ENCODE measurements at places on chromosomes 4 and X.

GRCh38 chr4:114417214-114417613, 181.4 kb upstream of the UGT8 start:
- DNase-seq, result no peak

DNA sequence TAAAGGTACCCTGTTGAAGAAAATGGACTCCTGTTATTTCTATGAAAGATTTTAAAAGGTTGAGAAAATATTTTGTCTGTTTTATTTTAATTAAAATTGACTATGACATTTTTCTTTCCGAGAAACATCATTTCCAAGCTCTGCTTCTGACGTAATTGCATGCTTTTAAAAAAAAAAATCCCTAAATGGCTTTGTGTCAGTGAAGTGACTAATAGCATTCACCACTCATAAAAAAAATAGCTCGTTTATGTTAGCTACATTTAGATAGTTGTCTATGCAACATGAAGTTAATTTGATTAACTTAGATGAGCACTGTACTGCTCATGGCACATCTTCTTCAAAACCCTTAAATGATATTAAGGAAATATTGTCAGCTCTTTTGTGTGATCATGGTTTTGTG, 105.1 kb upstream of the KLHL13 start:
- no peak for DNase-seq

DNA sequence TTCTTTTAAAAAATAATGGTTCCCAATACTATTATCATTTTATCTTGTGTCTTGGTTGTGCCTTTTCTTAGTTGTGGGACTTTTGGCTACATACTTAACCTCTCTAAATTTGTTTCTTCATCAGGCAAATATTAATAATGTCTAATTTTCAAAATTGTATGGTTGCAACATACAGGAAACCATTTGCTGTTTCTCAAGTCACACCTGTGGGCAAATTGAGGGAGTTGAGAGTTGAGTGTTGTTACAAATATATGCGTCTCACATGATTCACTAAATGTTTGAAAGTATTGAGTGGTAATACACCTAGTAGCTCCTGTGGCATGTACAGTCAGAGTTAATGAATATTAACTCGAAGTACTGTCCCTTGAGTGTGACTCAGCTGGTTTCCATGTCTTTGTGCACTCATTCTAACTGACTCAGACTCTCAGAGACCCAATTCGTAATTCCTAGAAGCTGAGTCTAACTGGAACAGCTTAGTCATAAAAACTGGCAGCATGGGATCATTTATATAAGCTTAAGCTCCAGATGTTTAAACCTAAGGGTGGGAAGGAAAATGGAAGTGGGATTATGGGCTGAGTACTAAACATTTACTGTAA, 802.4 kb downstream of the TRIML1 start:
- DNase-seq, result no peak

GRCh38 chr4:57077550-57078343, 32.4 kb downstream of the IGFBP7 start:
- DNase-seq, result no peak

DNA sequence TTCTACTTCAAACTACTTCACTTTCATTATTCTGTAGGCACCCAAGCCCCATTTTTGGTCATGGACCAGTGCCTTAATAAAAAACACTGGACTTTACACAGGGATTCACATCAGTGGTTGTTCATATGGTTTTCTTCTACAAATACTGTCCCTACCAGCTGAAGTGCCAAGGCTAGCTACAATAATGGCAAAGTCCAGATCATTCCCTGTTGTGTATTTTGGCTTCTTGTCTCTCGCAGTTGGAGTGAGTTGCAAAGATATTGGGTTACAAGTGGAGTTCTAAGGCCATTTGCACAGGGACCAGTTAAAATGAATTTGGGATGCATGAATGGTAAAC, 16.7 kb upstream of the ANKRD17 start:
- DNase-seq, result no peak

DNA sequence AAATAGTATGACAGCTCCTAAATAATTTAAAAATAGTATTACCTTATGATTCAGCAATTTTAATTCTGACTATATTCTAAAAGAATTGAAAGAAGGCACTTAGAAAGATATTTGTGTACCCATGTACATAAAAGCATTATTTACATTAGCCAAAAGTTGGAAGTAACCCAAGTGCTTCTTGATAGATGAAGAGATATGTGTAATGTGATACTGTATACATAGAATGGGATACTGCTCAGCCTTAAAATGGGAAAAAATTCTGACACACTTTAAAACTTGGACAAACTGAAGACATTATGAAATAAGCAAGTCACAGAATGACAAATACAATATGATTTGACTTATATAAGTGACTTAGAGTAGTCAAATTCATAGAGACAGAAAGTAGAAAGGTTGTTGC, 112.2 kb downstream of the IDS start:
- DNase-seq, result no peak

DNA sequence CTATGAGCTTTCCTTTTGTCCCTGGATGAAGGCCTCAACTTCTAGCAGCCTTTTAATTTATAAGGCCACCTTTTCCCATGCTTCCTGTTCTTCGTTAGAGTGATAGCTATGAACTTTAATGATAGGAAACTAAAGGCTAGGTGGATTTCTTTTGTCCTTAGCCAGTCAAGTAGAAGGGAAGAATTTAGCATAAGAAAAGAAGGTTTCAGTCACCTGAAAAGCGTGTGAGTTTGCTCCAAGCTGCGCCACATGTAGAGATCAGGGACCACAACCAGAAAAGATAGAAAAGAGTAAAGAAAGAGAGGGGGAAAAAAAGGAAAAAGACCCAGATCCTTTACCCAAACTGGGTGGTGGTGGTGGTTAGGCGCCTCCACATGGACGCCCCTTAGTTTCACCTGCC, 28.6 kb downstream of the LUZP4 start:
- DNase-seq, result no peak

- no peak for DNase-seq
Measured at GRCh38 chr4:40586034-40586433, 43.6 kb downstream of the RBM47 start.

DNA sequence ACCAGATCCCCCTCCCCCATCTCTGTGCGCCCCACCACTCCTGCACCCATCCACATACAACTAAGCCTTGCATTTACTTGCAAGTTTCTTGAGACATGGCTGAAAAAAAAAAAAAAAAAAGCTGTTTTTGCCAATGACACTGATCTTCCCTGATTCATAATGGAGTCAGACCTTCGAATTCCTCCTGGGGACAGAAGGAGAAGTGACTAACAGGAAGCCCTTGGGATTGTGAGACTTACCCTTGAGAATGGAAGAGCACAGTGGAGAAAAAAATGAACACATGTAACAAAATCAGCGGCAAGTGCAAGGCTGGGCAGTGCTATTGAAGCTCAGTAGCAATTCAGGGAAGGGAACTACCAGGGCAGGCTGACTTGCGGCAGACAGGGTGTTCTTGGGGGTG, 288.4 kb downstream of the BCOR start:
- no peak for DNase-seq

DNA sequence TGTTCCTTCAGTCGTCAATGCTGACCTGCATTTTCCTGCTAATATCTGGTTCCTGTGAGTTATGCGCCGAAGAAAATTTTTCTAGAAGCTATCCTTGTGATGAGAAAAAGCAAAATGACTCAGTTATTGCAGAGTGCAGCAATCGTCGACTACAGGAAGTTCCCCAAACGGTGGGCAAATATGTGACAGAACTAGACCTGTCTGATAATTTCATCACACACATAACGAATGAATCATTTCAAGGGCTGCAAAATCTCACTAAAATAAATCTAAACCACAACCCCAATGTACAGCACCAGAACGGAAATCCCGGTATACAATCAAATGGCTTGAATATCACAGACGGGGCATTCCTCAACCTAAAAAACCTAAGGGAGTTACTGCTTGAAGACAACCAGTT, 12.6 kb downstream of the TLR8 start:
- no peak for DNase-seq

- DNase-seq, result no peak
Measured at GRCh38 chr4:4460759-4461158, 73.9 kb downstream of the NSG1 start.

DNA sequence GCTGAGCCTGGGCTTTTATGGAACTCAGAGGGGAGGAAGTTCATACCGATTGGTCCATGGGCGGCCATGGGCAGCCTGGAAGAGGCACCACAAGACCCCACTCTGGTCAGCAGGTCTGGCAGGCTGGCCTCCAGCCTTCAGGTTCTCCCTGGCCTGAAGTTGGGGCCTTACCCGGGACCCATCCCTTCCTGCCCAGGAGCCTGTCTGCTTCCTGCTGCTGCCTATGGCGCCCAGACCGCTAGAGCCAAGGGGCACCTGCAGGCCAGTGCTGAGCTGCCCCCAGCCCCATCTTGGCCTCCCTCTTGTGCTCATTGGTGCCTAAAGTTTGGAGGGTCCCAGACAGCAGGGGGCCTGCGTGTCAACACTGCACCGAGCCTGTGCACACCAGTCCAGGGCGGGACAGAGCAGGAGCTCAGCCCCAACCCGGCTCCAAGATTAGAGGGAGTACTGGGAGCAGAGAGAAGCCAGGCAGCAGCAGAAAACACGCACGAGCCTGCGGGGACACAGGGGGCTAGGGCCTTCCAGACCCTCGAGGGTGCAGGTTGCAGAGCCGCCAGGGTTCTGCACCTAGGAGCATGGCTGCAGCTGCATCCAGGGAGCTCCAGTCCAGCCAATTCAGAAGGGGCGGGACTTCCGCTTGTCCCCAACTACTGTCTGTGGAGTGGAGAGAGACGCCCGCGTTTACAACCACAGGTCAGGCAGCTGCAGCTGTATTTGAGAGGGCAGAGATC, 30.7 kb upstream of the ZNF280C start:
- DNase-seq, result no peak

- DNase-seq, result no peak
Measured at GRCh38 chr4:67658302-67658701, 42.7 kb downstream of the UBA6 start.

- DNase-seq, result no peak
Measured at GRCh38 chrX:149372866-149373265, 132.2 kb downstream of the IDS start.

DNA sequence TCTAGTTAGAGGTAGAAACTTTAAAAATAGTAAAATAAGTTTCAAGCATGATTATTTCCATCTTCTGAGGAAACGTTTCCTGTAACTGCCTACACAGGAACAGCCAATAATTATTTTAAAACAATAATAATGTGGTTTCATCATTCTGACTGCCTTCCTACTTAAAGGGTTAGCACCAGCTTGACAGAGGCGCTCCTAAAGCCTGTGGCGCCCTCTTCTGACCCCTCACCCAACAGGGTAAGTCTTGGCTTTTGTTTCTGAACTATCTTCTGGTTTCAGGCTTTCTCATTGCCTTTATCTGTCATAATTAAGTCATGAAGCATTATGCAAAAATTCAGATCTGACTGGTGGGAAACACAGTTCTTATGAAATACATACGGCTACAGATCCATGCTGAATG, 96.7 kb downstream of the ITM2A start:
- DNase-seq, result no peak

GRCh38 chr4:129358571-129358970, 262.6 kb downstream of the C4orf33 start:
- DNase-seq, result no peak

- DNase-seq, result no peak
Measured at GRCh38 chrX:37746218-37746941, 33.5 kb upstream of the CYBB start.

GRCh38 chr4:47499700-47500099, 14.6 kb downstream of the ATP10D start:
- no peak for DNase-seq

- no peak for DNase-seq
Measured at GRCh38 chrX:141814213-141814857, 23.8 kb upstream of the MAGEC3 start.

- no peak for DNase-seq
Measured at GRCh38 chr4:163109967-163110366, 56.7 kb downstream of the NAF1 start.

- no peak for DNase-seq
Measured at GRCh38 chr4:156248917-156249316, 295.3 kb upstream of the CTSO start.

GRCh38 chr4:36256398-36256891, 12.1 kb upstream of the ARAP2 start:
- no peak for DNase-seq

- no peak for DNase-seq
Measured at GRCh38 chrX:314049-314448, 4.5 kb downstream of the GTPBP6 start.

- DNase-seq, result no peak
Measured at GRCh38 chr4:15725608-15726007, 22.7 kb downstream of the BST1 start.

GRCh38 chr4:148052448-148052847, 320.6 kb downstream of the ARHGAP10 start:
- DNase-seq, result no peak

DNA sequence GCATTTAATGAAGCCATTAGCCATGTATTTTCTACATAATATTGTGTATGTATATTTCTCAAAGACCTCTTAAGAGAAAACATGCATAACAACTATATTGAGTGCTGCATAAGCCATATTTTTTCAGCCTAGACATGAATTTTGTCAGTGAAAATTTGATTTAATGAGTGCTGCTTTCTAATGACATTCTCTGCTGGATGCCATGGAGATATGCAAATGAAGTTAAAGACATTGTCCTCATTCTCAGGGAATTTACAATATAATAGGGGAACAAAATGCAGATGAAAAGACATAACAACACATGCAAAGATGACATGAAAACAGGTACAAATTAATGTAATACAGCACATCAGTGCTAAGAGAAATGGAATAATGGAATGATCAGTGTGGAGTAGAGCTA, 118.7 kb downstream of the ATOH1 start:
- no peak for DNase-seq

- no peak for DNase-seq
Measured at GRCh38 chrX:10233173-10233572, 76.4 kb downstream of the CLCN4 start.

DNA sequence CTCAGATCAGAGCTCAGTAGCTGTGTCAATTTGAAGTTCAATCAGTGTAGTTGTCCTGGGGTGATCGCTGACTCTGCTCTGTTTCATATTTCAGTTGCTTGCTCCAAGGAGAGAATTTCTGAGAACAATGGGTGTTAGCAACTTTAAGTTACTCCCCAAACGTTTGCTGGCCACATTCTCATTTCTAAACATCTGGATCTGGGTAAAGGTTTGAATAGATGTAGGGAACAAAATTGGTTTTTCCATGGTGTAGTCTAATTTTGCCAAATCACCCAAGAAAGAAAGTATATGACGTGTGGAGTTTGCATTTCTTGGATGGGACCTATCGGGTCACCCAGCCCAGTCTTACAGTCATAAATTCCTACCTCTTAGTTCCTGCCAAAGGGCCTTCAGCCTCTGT, 103.7 kb downstream of the AKAP4 start:
- DNase-seq, result no peak

GRCh38 chr4:1182313-1182712, 9.9 kb upstream of the SPON2 start:
- DNase-seq, result no peak

GRCh38 chr4:14862891-14863290, 139.4 kb upstream of the CPEB2 start:
- no peak for DNase-seq
